Smooth muscle cell of the coronary artery (primary cell): ENCODE measurements at places on chromosomes 7 and 10. TPM values are rescaled to one million over a fixed set of nuclear protein-coding genes. Genes with fewer than 3 reads are reported as not detected.

The FGL2 gene
- total RNA-seq, result 2.6 and 9.8 TPM in 2 replicates

The C7orf25 gene
- total RNA-seq, result 3.8 and 5.5 TPM in 2 replicates

The PPP1R3C gene
- total RNA-seq, result 33.9 and 36.7 TPM in 2 replicates

The CDK1 gene
- 0.12 and 10.9 TPM in 2 replicates for total RNA-seq

The KCND2 gene
- 0.90 and 21.8 TPM in 2 replicates for total RNA-seq

The CACNA2D1 gene
- 62.2 and 71.3 TPM in 2 replicates for total RNA-seq

The KLF14 gene
- total RNA-seq, result not detected in 2 replicates

The SYNPO2L gene
- under 0.01 TPM in 1 of 2 replicates, not detected in the other for total RNA-seq

The SLC4A2 gene
- total RNA-seq, result 89.1 and 103 TPM in 2 replicates
